OCI-LY7 (cell line): ENCODE measurements at places on chromosomes 7 and 10. TPM values are rescaled to one million over a fixed set of nuclear protein-coding genes. Genes with fewer than 3 reads are reported as not detected.

- no peak for DNase-seq
These were observed 104.0 kb downstream of the JAZF1 start for GRCh38 chr7:28076423-28077200.

DNA sequence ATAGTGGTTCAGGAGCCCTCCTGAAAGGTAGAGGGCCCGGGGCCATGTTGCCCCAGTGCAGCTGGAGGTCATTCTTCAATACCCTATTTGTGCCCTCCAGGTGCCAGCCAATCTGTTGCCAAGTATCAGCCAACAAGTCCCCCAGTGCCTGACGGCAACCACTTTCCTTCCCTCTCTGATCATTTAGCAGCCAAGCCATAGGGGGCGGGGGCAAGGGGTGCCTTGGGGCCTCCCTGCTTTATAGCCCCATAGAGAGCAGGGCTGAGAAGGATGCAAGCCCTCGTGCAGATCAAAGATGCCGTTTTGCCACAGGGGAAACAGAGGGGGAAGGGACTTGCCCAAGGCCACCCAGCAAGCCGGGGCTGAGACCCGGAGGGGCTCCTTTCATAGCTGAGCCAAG is 149.0 kb upstream of the CHST15 start:
- no peak for DNase-seq

DNA sequence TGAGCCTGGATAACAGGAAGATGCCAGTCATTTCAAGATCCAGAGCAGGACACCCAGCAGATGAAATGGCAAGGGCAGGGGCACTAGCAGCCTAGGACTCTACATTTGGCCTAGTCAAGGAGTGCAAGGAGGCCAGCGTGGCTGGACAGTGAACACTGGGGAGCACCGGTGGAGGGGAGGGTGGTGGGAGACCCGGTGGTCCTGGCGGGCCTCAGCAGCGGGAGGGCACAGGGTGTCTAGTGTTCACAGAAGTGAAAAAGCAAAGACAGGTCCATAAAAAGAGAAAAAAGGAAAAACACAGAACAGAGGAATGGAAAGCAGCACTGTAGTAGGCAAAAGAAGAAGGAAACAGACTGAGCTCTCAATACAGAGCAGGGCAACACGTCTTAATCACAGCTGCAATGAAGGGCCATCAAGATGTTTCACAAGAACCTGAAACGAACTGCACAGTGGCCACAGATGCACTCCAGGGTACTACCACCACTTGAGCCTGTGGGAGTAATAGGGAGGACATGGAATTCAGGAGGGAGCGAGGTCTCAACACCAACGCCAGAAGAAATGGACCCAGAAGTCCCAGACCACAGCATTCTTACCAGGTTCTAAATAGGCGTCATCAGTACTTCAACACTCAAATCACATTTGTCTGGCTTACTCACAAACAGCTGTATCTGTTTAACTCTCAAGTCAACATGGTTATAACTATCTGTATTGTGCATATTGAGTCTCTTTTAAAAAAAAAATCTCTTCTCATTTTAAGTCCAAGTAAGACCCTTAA is 573.7 kb downstream of the PARD3 start:
- DNase-seq, result no peak

SEMA3E gene
- total RNA-seq, result not detected in 2 replicates

SPDYE2 gene
- not detected in 2 replicates for total RNA-seq

CDHR1 gene
- not detected in 2 replicates for total RNA-seq
